ENCODE measurements at places on chromosomes 5 and 9. TPM values are rescaled to one million over a fixed set of nuclear protein-coding genes. Genes with fewer than 3 reads are reported as not detected.

The SEMA6A gene
- total RNA-seq: 33.3 TPM

The SEMA5A gene
- total RNA-seq: 38.9 TPM

The WHRN gene
- total RNA-seq: 3.1 TPM

GRCh38 chr9:132669319-132669697 lies 475 bp downstream of the DDX31 start:
- H3K27ac ChIP-seq: peak overlapping the region; percentile 97
- no peaks in the 10 kb centered on the region for H3K27me3 ChIP-seq
- peaks cover 30% of the 10 kb centered on the region for H3K4me1 ChIP-seq
- no peak for DNase-seq
- peak overlapping the region; percentile 98 for H3K4me3 ChIP-seq

DNA sequence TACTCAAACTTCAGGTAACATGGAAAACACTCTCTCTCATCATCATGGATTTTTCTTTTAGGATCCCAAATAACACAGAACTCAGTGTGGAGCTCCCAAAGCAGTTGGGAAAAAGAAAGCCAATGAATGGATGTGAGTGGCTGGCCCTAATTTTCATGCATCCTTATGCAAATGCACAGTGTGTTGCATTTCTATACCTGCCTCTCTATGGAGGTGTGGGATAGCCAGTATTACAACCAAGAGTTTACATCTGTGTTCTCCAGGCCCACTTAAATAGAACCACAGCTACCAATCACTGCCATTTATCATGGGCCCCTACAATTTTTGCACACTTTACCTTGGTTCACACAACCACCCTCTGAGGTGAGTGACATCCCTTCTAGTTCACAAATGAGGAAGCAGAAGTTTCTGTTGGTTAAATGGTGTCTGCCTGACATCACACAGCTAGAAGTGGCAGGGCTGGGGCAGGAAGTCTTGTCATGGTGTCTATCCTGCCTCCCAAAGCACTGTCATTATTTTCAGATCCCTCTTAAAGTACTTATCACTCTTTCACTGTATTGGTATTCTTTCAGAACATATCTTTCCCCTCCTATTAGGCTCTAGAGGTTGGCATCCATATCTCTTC lies 17.3 kb downstream of the MAMDC2 start:
- H3K36me3 ChIP-seq: no peaks in the 10 kb centered on the region
- H3K27ac ChIP-seq: no peak overlapping the region
- no peak overlapping the region for H3K4me3 ChIP-seq
- no peaks in the 10 kb centered on the region for H3K27me3 ChIP-seq

DNA sequence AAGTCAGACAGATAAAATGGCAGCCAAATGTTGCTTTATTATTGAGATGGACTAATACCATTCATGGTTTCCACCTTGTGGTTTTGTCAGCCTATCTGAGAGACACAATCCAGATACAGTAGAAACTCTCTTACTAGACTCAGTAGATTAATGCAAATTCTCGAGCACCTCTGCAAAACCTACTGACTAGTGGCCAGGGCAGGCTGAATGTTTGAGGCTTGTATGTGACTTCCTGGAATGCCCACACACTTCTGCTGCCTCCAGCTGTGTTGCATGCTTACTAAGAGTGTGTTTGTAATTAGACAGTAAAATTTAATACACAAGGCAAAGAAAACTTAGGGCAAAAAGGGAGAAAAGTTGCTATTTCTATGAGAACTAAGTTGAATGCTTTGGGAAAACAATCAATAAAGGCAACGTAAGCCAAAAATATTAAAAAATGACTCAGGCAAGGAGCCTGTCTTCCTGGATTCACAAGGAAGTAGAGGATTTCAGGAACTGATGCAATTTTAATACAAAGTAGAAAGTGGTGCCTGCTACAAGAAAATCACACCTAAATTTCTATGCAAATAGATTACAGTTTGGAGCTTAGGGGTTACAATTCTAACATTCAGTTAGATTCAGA lies 30.2 kb upstream of the CCNG1 start:
- H3K27me3 ChIP-seq: no peaks in the 10 kb centered on the region
- no peak for DNase-seq
